ENCODE measurements at places on chromosomes 16 and 17. TPM values are rescaled to one million over a fixed set of nuclear protein-coding genes. Genes with fewer than 3 reads are reported as not detected.

GRCh38 chr16:85484347-85485300 lies 128.5 kb upstream of the GSE1 start:
- DNase-seq, result peak; percentile 53

DNA sequence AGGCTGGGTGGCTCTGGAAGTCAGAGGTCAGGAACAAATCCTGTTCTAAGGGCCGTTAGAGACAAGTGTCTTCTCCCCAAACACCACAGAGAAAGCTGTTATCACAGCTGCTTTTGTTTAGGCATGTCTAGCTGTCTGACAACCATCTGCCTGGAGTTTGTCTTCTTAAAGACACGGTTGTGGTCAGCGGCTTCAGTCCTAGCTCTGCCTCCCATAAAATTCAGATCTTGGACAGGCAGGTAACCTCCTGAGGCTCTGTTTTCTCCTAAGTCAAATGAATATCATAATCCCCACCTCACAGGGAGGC lies 2.3 kb upstream of the ITGA3 start:
- no peak for DNase-seq

GRCh38 chr16:75246504-75247205 lies 4.8 kb downstream of the BCAR1 start:
- no peak for DNase-seq

DNA sequence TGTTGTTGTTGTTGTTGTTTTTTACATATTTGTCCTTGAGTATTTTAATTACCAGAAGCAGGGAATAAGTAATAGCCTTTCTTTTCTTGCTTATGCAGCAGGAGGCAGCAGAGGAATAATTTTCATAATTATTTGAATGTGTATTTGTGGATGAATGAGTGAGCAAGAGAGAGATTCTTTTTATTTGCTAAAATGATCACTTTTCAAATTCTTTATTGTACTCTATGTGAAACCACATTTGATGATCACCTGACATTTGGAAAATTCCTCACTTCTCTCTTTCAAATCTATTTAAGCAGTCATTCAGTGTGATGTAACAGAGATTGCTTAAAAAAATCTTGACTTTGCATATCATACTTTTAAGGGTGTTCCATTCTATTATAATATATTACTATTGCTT lies 223.6 kb downstream of the BCAS3 start:
- no peak for DNase-seq

GRCh38 chr17:61737820-61738219 lies 125.5 kb downstream of the BRIP1 start:
- no peak for DNase-seq

- DNase-seq, result no peak
Measured at GRCh38 chr17:17590141-17590751, 1.3 kb downstream of the PEMT start.

GRCh38 chr17:3809135-3809534 lies 8.1 kb upstream of the ITGAE start:
- DNase-seq, result no peak

- no peak for DNase-seq
Measured at GRCh38 chr17:74194682-74195081, 8.8 kb upstream of the RPL38 start.

GRCh38 chr16:79605999-79606398 lies 5.5 kb upstream of the MAF start:
- DNase-seq, result no peak

SEPTIN12 gene
- polyA plus RNA-seq, result not detected

SOCS7 gene
- 13.7 TPM for polyA plus RNA-seq

FNDC8 gene
- polyA plus RNA-seq, result not detected

ALOXE3 gene
- not detected for polyA plus RNA-seq
